ENCODE measurements at places on chromosomes 6 and 20.

DNA sequence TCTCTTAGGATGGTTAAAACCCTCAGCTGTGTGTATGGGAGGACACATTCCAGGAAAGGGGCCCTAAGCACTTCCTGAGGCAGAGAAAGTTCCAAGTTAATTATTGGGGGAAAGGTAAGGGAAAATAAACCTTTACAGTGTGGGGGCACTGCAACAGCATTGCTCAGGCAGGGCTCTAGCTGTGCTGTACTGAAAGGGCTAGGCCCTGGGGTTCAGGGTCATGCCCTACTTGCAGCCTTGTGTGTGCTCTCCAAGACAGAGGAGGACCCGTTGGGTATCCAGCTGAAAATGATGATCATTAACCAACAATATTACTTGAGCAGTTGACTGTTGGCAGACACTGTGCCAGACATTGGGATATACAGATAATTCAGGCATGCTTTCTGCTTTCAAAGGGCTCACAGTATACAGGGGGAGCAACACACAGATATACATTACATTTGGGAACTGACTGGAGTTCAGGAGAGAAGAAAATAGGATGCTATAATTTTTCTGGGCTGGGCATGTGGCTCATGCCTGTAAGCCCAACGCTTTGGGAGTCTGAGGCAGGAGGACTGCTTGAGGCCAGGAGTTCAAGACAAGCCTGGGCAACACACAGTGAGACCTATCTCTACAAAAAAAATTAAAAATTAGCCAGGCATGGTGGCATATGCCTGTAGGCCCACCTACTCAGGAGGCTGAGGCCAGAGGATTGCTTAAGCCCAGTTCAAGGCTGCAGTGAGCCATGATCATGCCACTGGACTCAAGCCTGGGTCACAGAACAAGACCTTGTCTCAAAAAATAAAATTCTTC is 9.1 kb upstream of the RPL7L1 start:
- DNase-seq, result no peak

- no peak for DNase-seq
These were observed 60.6 kb downstream of the GNAS start for GRCh38 chr20:58913079-58913478.

DNA sequence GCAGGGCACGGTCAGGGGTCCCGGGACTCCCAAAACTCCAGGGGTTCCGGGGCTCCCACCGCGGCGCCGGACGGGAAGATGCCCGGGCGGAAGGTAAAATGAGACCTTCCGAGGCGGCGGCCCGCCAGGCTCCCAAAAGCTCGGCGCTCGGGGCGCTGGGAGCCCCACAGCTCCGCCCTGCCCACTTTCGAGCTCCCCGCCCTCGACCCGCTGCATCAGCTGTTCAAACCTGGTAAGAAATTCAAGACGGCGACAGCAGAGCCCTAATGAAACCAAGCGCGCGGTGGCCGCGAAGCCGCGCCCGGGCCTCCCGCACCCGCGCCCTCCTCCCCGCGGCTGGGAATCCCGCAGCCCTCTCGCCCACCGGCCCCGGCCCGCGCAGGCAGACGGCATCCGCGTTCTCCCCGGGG is 369 bp downstream of the SLC4A11 start:
- no peak for DNase-seq

DNA sequence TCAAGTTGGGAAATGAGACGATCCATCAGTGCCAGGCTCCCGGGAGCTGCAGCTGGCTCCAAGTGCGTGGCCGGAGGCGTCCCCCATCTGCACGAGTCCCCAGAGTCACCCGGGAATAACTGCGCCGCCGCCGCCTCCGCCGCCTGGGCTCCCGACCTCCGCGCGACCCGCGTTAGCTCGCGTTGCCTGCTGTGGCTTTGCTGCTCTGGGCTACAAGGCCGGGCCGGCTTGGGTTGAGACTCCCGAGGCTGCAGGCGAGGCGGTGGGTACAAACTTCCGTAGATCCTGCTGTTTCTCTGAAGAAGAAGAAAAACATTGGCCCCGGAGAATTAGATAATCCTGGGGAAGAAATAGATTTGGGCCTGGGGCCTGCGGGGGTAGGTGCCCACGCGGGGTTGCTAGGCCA is 7.4 kb upstream of the LAMP5 start:
- DNase-seq, result no peak

GRCh38 chr6:106413016-106413415 is 52.5 kb downstream of the CRYBG1 start:
- DNase-seq, result no peak

DNA sequence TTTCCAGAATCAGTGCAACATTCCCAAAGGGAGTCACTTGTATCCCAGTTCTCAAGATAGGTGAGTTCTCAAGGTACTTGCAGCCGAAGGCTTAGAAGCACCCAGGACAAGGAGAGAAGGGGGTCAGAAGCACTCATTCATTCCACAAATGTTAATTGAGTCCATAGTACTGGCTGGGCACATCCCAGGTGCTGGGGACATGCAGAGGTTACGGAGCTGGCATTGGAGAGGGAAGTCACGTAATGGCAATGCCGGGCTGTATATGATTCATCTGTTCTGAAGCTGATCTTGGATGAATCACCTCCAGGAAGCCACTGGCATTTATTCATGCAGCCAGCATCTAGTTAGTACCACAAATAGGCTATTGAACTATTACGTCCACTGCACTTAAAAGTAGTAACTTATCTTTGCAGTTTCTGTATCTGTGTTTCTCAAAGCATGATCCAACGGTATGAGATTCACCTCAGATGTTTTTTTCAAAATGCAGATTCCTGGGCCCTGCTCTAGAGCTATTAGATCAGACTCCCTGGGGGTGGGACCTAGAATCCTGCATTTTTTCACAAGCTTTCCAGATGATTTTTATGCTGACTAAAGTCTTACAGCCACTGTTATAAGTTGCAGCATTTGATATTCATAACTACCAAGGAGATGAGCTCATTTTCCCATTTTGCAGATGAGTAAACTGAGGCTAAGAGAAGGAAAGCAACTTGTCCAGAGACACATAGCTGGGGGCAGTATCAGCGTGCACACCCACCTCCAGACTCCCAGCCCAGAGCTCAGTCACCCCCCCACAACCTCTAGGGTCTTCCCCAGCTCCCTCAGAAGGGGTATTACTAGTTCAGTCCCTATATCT is 44.1 kb upstream of the ID1 start:
- no peak for DNase-seq

DNA sequence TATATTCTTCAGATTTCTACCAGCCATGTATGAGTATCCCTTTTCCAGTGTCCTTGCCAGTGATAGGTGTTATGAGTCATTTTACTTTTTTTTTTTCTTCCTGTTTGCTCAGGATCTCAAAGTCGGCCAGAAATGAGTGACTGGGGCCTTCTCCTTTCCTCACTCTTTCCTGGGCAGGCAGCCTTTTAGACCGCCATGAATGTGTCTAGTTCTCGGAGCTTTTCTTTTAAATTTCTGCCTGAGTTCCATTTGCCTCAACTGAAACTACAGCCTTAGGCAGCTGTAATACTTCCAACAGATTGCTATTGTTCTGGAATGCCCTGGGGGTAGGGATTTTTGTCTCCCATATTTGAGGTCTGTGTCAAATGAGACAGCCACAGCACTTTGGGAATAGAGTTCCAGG is 83.7 kb downstream of the STXBP5 start:
- no peak for DNase-seq

DNA sequence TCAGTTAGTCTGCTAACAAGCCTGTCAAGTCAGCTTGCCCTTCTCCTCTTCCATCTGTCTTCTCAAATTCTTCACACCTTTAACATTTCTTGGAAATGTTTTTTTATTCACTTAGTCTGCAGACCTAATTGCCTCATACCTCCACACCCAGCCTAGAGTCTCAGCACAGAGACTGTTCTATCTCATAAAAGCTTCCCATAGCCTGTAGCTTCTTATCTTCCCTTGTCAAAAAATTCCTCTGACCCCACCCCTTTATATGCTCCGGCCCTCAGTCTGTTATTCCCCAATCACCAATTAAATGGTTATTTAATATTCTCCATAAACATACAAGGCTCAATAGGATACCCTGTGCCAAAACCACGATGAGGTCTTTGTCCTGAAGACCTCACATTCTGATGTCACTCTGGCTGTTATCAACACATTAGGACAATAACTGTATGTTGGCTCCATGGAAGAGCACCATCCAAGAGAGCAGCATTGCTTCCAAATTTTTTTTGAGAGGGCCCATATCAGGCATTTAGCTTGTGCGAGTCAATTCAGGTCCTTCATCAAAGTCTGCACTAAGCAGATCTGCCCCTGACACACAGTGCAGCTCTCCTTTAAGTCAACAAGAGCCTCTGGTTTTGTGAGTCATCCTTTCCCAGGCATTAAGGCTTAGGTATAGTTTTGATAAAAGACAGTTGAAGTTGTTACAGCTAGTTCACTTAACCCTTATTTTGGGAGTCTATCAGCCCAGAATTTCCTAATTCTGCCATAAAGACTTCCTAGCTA is 83.2 kb upstream of the TBX18 start:
- DNase-seq, result no peak

DNA sequence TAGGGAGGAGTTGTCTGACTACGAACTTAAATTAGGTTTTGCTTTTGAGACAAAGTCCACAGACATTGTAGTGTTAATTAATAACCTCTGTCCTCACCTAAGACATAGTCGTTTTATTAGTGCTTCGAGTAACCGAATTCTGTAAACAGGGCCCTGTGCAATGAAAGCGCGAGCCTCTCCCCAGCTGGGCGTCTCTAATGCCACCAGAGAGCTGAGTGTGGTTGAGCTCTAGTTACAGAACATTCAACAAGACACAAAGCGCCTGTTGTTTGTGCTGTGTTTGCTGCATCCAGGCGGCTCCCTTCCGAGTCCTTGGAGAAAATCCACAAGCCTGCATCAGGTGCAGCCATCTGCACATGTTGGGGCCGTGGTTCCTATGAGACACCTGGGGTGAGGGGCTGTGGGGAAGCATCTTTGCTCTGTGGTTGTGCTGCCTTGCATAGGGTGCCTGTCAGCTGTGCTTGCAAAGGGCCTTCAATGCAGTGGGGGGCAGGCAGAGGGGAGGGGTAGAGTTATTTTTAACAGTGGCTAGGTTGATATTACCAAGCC is 63.9 kb downstream of the CD164 start:
- DNase-seq, result no peak

DNA sequence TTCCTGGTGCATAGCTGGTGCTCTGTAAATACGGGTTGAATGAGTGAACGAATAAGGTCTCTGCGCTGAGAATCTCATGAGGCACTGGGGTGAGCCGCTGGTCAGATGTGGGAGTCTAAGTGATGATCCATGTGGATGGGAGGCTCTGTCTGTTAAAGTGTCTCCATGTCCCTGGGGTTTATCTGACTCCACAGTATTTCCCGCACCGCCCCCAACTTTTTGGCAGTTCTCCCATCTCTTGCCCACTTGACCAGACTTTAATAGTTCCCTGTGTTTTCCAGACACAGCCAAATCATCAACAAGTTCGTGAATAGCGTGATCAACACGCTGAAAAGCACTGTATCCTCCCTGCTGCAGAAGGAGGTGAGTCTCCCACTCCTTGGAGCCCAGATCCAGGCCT is 9.9 kb downstream of the BPIFA2 start:
- DNase-seq, result no peak

GRCh38 chr20:64112691-64113443 is 5.5 kb upstream of the NPBWR2 start:
- no peak for DNase-seq

GRCh38 chr20:10603971-10604864 is 69.6 kb downstream of the JAG1 start:
- no peak for DNase-seq

- DNase-seq, result no peak
These were observed 66.3 kb downstream of the NT5E start for GRCh38 chr6:85516168-85516567.

GRCh38 chr6:12174878-12175277 is 115.3 kb upstream of the EDN1 start:
- no peak for DNase-seq

GRCh38 chr20:41273445-41273844 is 44.1 kb downstream of the ZHX3 start:
- DNase-seq, result no peak

DNA sequence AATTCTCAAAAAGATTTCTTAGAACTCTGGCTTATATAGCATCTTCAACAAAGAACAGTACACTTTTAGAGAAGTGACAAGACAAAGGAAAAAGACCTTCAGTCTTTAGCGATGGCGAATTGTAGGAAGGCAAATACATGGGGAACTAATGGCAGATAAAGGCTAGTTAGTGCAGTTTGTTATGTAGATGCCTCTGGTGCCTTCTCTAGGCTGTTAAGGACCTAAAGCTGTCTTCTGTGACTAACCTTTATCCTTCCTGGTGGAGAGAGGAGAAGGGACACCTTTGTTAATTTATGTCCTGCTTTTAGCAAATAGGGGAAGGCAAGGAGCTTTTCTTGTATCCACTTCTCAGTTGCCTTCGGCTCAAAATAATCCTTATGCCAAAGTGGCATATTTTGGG is 7.2 kb downstream of the ANKRD6 start:
- no peak for DNase-seq

GRCh38 chr20:17696287-17696686 is 3.5 kb upstream of the BANF2 start:
- no peak for DNase-seq

GRCh38 chr20:50338479-50339391 is 148.1 kb downstream of the CEBPB start:
- peak; percentile 79 for DNase-seq

DNA sequence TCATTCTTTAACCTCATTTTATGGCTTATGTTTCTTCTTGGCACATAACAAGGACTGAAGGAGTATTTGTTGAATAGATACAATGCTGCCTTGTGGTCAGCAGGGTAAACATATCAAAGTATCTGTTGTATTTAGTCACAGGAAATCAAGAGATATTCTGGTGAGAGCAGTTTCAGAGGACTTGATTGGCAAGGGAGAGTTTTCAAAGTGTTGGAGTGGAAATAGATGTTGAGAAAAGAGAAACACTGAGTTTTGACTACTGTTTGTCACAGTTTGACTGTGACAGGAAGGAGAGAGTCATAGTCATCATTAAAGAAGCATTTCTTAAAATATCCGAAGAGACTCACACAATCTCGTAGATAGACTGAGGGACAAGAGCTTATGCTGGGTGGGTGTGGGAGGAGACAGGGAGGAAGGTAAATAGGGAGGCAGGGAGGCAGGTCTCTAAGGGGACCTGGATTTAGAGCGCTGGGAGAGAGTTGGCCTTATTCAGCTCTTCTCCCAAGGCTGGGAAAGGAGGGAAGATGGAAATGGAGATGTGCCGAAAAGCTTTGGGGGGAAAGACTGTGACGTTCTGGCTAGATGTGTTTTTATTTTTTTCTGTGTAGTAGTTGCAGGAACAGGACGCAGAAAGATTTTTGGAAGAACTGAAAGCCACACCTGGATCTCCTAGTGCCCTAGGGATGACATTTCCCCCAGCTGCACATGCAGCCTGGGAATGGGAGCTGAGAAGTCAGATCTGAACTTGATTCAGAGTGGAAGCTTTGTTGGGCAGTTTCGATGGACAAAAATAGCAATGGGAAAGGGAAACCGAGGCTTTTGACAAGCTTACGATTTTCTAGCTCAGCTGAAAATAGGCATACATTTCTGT is 65.0 kb upstream of the IFNGR1 start:
- DNase-seq, result no peak

DNA sequence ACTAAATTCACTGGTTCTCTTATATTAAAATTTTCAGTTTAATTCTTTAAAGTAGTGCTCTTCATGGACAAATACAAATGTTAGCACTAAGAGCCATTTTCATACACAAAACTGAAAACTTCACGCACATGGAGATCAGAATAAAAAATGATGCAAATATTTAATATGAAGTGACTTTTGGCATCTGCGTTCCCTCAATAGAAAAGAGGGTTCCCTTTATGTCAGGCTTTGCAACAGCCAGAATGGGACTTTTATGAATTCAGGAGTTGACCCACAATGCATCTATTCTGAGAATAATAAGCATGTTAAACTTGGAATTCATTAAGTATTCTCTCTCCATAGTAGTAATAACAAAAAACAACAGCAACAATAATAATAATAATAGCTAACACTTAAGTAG is 125.8 kb downstream of the INSM1 start:
- DNase-seq, result no peak

Measured in SIG-M5 (cell line).